ENCODE measurements at places on chromosomes 4 and X. TPM values are rescaled to one million over a fixed set of nuclear protein-coding genes. Genes with fewer than 3 reads are reported as not detected.

Gene NEUROG2
- total RNA-seq = not detected

Gene FREM3
- total RNA-seq = not detected

Gene SPANXN3
- total RNA-seq = not detected

Gene NCAPG
- total RNA-seq = 87.5 TPM

Gene SOD3
- total RNA-seq = not detected

Gene RNF212
- 3.2 TPM for total RNA-seq

Gene ATP5ME
- total RNA-seq = 231 TPM

Gene CT45A2
- total RNA-seq = not detected

Gene TBC1D8B
- total RNA-seq = 1.7 TPM

Gene ASMT
- 1.2 TPM for total RNA-seq

Gene SMPX
- not detected for total RNA-seq

Gene COL25A1
- total RNA-seq = not detected

Gene ADD1
- total RNA-seq = 251 TPM

Gene TMSB15C
- 4.6 TPM for total RNA-seq

Gene ANOS1
- total RNA-seq = not detected

Gene TMPRSS11F
- total RNA-seq = not detected

Gene FDCSP
- total RNA-seq = not detected

Gene TMEM35A
- not detected for total RNA-seq

Gene CPEB2
- total RNA-seq = 14.3 TPM

Gene ADAM29
- total RNA-seq = not detected

Gene TEX13C
- not detected for total RNA-seq

Gene ETDA
- not detected for total RNA-seq

Gene GPRASP1
- 1.7 TPM for total RNA-seq

Gene RHOH
- total RNA-seq = 136 TPM

Gene CT83
- total RNA-seq = not detected

Gene RAB39B
- 12.9 TPM for total RNA-seq

Gene ASB9
- total RNA-seq = 0.82 TPM

Gene PHKA1
- total RNA-seq = 1.1 TPM

Gene ANXA10
- not detected for total RNA-seq

Gene CCNA2
- 129 TPM for total RNA-seq

Gene FAT4
- total RNA-seq = not detected

Gene TACC3
- 246 TPM for total RNA-seq

Gene USP17L19
- total RNA-seq = not detected

Gene RTL9
- not detected for total RNA-seq

Gene NDP
- total RNA-seq = not detected

Gene PDE5A
- 0.18 TPM for total RNA-seq

Gene ODAM
- not detected for total RNA-seq

Gene NWD2
- not detected for total RNA-seq

Gene SNX12
- total RNA-seq = 46.2 TPM

Data from activated CD8-positive, alpha-beta memory T cell treated with anti-CD3 and anti-CD28 coated beads, Interleukin-2, amount 10 ng/mL, durations not matched to agents 7 days and 5 days (primary cell).